ENCODE measurements at places on chromosomes 12 and 14.
A peak's percentile ranks its signal among the peaks of the same experiment; 100 is the strongest.

DNA sequence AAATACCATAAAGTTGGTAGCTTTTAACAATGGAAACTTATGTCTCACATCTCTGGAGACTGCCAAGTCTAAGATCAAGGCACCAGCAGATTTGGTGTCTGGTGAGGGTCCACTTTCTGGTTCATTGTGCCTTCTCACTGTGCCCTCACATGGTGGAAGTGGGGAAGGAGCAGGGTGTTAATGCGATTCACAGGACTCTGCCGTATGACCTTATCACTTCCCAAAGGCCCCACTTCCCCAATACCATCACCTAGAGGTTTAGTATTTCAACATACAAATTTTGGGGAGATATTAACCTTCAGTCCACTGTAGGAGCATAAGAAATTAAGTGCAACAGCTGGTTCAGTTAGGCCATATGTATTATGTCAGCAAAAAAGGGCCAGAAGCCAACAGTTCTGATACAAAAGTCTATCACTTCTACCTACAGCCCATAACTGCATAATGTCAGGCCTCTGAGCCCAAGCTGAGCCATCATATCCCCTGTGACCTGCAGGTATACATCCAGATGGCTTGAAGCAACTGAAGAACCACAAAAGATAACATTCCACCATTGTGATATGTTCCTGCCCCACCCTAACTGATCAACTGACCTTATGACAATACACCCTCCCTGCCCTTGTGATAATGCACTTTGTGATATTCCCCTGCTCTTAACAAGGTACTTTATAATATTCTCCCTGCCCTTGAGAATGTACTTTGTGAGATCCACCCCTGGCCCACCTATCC, 24.7 kb downstream of the DDHD1 start:
- DNase-seq, result no peak

DNA sequence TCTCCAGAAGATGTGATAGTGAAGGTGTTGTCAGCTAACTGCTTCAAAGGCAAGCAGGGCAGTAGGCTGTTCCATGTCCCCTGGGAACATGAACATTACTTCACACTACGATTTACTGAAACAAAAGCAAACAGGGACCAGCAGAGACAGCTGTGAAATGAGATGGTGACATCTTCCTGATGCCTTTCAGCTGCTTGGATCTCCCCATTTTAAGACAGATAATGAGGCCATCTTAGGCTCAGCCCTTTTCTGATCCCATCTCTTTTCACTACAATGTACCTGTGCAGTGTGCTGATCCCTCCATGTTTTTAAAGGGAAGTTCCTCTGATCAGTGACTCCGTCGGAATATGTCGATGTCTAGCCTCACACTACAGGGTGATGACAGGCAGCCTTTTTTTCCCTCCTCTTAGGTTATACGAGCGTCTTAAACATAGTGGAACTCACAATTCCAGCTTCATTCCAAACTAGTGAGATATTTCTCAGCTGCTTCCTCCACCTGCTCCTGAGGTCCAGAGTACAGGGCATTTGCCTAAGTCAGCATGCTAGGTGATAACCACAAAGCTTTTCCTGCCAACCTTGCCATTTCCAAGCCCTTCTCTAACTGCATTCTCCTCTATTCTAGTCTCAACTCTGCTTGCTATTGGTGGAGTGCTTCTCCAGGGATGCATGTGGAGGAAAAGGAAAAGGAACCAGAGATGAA, 87.6 kb upstream of the EGLN3 start:
- no peak for DNase-seq

DNA sequence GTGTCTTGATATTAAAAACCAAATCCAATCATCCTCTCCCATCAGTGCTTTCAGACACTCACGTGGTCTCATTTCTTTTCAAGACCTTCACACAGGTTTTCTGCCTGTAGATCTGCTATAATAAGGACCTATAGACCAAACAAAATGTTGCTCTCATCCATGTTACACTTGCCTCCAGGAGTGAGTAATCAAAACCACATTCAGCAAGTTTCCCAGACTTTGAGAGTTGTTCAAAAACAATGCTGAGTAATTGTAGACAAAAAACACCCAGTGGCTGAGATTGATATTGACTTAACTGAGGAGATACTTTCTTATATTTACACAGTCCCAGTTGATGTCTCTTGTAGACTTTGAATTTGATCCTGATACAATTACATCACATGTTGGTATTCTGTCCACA, 383.1 kb downstream of the TMEM132D start:
- no peak for DNase-seq

- DNase-seq, result no peak
Observed at GRCh38 chr12:32706335-32707024, 27.4 kb downstream of the DNM1L start.

DNA sequence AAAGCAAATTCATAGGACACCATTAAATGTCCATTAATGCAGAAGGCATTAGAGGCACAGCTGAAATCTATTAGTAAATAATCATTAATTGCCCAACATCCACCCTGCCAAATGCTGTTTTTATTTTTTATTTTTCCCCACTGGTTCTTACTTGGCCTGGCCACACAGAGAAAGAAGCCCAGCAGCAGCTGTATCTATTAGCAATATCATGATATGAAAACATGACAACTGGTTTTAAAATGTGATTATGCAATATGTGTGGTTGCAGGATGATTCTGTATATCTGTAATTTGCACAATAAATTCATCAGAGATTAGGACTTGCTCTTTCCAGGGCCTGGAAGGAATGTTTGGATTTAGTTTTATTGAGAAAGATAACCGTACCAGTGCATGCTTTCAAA, 44.9 kb downstream of the SIX6 start:
- DNase-seq, result no peak

DNA sequence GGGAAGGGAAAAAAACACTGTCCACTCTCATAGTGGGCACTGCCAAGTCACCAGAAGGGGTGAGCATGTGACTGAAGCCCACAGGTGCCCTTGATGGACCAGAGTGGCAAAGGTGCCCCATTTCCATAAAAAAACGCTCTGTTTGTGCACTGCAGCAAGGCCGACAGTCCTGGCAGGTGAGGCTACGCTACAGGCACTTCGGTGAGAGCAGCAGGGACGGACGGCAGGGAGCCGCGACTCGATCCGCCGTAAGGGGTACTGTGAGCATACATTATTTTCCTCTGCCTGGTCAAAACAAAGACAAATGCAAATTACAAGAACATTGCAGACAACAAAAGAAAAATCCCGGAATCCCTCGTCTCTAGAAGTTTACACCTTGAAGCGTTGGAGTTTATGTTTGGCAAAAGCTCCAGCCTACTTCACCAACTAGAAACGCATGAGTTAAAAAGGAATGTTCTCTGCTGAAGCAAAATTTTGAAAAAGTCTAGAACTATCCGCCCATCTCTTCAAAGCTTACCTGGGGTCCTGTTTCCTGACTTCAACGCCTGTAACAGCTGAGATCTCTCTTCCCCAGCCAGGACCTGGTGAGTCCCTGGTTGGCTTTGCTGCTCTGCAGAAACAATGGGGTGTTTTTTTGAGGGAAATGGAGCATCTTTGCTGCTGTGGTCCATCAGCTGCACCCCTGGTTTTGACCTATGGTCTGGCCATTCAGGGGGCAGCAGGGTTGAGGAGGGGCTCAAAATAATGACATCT, 52.9 kb upstream of the RFLNA start:
- no peak for DNase-seq

GRCh38 chr12:99444859-99445316, 202.7 kb upstream of the GARIN6 start:
- peak; percentile 5 for DNase-seq

GRCh38 chr14:101828046-101828445, 66.5 kb downstream of the PPP2R5C start:
- DNase-seq, result no peak

- DNase-seq, result no peak
Observed at GRCh38 chr14:104350463-104351185, 212.2 kb downstream of the KIF26A start.

Measured in keratinocyte (primary cell).